Endothelial cell (in vitro differentiated cells): ENCODE measurements at places on chromosomes 1 and 21.

GRCh38 chr1:79362470-79362869 lies 355.9 kb upstream of the ADGRL4 start:
- no peak for DNase-seq

DNA sequence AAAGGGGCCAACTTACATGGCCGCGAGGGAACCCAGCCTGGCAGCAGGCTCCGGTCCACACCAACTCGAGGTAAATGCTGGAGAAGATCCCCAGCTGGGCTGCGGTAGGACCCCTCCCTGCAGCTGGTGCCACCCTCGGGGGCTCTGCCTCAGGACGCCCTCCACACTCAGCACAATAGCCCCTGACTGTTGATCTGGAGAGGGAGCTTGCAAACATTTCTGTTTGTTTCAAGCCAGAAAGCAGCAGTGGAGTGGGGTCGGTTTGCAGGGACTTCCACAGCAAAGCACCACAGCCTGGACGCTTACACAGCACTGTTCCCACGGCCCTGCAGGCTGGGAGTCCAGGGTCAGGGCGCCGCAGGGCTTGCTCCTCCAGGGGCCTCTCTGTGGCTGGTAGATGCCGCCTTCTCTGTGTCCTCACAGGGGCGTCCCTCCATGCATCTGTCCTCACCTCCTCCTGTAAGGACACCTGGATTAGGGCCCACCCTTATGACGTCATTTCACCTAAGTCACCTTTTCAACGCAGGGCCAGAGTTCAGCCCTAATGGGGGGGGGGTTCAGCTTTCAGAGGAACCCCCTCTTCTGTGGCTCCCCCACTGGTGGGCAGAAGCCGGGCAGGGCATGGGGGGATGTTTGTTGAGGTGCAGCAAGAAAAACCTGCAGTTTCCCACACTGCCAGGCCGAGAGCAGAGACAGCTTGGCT lies 24.1 kb upstream of the TTC34 start:
- no peak for DNase-seq

GRCh38 chr1:244439391-244440032 lies 12.2 kb downstream of the ADSS2 start:
- no peak for DNase-seq

DNA sequence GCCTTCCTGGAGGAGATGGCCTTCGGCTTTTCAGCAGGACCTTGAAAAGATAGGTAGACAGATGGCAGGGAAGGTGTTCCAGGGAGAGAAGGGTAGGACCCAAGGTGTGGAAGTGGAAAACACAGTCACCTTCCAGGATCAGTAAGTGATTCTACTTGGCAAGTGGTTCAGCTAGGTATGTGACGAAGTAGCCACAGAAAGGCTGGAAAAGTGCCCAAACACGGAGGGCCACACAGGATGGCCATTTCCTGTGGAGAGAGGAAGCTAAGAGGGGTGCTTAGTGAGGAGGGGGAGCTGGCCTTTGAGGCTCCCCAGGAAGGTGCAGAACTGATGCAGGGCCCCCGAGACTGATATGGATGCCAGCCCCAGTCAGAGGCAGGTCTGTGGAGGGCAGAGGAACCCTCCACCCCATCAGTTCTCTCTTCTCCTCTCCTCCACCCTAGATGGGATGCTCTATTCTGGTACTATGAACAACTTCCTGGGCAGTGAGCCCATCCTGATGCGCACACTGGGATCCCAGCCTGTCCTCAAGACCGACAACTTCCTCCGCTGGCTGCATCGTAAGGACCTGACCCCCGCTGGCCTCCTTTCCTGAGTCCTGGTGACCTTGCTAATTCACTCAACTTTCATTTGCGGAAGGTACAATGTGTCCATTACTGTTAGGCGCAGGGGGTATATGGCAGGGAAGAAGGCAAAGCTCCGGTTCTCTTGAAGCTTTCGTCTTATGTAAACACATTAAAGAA lies 6.8 kb downstream of the SEMA4A start:
- no peak for DNase-seq

- DNase-seq = no peak
These were observed 2.5 kb upstream of the TRPM2 start for GRCh38 chr21:44350773-44351481.

- DNase-seq = no peak
These were observed 11.6 kb upstream of the SERBP1 start for GRCh38 chr1:67441739-67442281.

- DNase-seq = peak; percentile 28
These were observed 4.6 kb upstream of the FAM167B start for GRCh38 chr1:32242341-32242851.

GRCh38 chr21:16522548-16522947 lies 792.8 kb downstream of the USP25 start:
- no peak for DNase-seq

DNA sequence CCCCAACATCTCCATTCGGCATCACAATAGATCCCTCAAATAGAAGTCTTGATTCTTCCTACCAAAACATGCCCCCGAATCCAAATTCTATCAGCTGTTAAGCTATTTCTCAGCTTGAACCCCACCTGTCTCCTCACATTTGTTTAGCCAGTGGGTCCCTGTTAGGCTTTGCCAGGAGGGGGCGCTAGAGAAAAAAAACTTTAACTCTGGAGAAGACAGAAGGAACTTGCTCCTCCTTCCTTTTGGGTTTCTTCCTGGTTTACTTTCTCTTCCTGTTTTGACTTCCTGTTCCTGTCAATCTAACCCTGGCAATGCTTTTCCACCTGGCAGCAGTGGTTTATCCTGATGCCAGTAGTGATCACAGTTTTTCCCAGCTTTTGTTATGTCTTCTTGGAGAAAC lies 95.6 kb upstream of the KCNK1 start:
- peak; percentile 72 for DNase-seq

GRCh38 chr1:119703666-119704450 lies 7.9 kb upstream of the PHGDH start:
- DNase-seq = no peak

DNA sequence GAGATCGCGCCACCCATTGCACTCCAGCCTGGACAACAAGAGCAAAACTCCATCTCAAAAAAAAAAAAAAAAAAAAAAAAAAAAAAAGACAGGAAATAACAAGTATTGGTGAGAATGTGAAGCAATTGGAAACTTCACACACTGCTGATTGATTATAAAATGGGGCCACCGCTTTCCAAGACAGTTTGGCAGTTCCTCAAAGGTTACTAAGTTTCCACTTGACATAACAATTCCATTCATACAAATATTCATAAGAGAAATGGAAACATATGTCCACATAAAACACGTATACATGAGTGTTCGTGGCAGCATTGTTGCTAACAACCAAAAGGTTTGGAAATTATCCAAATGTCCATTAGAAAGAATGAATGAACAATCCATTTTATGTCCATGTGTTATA lies 26.3 kb downstream of the USP24 start:
- DNase-seq = no peak

- DNase-seq = no peak
These were observed 248.7 kb downstream of the NPHP4 start for GRCh38 chr1:5743435-5744095.

- no peak for DNase-seq
These were observed 298.8 kb downstream of the TGFB2 start for GRCh38 chr1:218643926-218644325.

- DNase-seq = peak; percentile 50
These were observed 5.9 kb upstream of the PLEKHG5 start for GRCh38 chr1:6497215-6497866.

DNA sequence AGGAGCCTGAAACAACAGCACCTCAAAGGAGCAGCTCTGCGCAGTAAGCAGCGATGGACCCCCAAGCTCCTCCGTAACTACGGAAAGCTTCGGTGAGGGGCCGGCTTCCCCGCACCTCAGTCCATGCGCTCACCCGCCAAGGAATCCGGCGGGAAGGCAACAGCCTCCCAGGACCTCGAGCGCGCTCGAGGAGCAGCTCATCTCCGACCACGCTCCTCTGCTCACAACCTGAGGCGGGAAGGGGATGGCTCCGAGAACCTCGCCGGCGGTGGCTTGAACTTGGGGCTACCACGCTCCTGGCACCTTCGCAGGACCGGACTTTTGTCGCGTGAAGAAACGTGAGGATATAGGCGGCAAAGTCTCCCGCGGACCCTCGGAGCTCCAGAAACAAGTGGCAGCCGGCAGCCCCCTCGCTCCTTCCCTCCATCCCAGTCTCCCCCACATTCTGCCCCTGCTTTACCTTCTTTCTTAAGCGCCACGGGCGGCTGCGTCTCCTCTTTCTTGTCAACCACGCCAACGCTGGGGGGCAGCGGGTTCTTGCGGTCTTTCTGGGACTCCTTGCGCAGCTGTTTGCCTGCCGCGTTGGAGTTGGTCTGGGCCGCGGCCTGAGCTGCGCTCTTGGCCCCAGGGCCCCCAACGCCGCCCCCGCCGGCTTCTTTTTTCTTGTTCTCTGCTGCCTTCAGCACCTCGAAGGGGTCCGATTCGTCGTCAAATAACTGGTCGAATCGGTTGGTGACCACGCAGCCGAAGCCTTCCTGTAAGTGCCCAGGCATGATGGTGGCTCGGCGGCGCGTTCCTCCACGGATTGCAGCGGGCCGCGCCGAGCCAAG lies 459 bp downstream of the SERBP1 start:
- DNase-seq = peak; percentile 43

DNA sequence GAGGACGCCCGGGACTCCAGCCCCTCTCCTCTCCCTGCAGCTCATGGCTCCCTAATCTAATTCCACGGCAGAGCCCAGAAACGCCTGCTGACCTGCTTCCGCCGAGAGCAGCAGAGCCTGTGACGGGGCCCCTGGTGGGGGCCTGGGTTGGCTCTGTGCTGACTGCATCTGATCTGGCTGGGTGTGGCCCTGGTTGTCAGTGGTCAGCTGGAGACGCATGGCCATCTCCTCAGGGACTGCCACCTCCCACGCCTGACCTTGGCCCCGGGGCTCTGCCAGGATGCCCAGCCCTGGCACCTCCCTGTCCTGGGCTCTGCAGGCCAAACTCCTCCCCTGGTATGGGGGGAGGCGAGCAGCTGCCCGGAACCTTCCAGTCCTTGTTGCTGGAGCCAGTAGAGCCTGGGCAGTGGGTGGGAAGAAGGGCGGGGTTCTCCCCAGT lies 1.1 kb upstream of the PLCH2 start:
- DNase-seq = no peak

DNA sequence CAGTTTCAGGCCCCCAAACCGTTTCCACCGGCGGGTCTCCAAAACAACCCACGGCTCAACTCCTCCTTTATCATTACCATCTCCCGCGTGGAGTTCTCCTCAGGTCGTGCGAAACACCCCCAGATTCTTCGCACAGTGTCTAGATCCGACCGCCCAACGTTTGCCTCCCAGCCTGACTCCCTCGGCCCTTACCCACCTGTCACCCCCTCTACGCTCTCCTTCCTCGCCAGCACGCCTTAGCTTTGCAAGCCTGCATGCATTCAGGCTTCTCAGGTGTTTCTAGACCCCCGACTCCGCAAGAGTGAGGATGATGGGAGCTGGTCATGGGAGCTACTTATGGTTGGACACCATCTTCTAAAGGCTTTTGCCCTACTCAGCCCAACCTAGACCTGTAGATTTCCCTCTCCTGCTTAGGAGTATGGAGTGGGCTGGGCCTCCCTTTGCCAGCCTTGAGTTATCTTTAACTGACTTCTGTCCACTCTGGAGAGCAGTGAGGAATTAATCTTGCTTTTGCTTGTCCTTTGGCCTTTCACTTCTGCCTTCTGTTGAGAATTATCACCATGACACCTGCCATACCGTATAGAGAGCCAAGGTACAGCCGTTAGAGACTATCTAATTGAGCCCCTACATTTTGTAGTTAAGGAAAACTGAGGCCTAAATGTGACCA lies 865 bp downstream of the ATP5IF1 start:
- DNase-seq = no peak

- DNase-seq = no peak
These were observed 23.8 kb downstream of the IFNGR2 start for GRCh38 chr21:33427051-33427450.

GRCh38 chr1:167631936-167632614 lies 2.0 kb downstream of the RCSD1 start:
- no peak for DNase-seq

DNA sequence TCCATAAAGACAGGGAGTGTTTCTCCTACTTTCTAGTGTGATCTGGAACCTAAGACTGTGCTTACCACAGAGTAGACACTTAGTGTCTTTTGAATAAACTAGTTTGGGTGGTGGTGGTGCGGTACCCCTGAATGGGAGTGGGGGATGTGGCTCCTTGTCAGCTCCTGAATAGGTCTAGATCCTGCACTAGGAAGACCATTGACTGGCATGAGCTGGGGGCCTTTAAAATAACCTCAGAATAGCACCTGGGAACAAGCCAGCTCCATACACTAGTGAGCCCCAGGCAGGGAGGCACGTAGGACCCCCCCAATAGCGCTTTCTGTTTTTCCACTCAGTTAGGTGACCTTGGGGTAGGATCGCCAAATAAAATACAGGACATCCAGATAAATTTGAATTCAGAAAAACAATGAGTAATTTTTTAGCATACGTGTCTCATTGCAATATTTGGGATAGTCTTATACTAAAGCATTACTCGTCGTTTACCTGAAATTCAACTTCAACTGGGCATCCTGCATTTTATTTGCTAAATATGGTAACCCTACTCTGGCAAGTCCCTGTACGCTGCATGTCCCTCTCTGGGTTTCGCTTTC lies 45.6 kb downstream of the AZIN2 start:
- no peak for DNase-seq

DNA sequence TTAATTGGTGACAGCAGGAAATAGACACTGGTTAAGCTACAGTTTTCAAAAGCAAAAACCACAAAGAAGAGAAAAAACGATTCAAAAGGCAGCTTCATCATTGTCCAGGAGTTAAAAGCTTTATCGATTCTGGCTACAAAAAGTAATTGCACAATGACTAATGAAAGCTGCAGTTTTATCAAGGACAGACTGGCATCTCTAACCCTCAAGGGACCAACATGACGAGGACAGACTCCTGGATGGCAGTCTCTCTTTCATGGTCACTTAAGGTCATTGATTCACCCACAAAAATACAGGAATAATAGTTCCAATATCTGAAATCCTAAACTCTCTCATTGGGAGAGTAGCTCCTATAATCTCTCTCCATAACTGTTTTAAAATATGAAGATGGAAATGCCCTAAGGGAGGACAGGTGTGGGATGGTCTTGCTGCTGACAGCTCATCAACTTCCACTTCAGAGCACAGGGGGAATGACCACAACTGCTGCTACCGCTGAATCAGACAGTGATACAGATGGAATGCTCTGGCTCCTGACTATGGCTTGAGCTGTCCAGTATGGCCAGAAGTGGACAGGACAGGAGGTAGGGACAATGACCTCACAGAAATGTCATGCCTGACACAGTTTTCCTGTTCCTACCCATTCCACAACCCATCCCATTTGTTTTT lies 17.4 kb upstream of the CPLANE2 start:
- DNase-seq = no peak

GRCh38 chr1:202684716-202685115 lies 25.5 kb downstream of the SYT2 start:
- DNase-seq = no peak
